NCI-H1092 (cell line): ENCODE measurements at places on chromosomes 6 and 20.

DNA sequence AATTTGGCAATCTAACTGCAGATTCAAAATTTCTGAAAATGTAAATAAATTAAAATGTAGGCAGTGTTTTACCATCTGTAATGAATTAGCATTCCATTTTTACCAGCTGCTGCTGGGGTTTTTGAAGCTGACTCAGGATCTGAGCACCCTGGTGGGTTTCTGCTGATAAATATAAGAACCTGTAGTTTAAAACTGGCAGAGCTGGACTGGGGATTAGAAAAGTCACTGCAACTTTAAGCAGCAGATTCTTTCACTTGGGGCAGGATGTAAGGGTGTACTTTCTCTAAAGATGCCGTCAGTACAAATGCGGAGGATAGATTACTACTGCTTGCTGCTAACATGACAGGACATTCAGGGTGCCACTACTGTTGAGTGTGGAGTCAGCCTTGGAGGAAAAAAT, 341.8 kb downstream of the CDKAL1 start:
- DNase-seq: no peak

GRCh38 chr6:166998256-166999144, 697 bp upstream of the CEP43 start:
- DNase-seq: peak; percentile 56

GRCh38 chr6:130019326-130020072, 1.1 kb downstream of the L3MBTL3 start:
- DNase-seq: no peak

- no peak for DNase-seq
These were observed 18.9 kb downstream of the PERP start for GRCh38 chr6:138088326-138088762.

GRCh38 chr20:25018425-25018824, 25.9 kb upstream of the APMAP start:
- no peak for DNase-seq

DNA sequence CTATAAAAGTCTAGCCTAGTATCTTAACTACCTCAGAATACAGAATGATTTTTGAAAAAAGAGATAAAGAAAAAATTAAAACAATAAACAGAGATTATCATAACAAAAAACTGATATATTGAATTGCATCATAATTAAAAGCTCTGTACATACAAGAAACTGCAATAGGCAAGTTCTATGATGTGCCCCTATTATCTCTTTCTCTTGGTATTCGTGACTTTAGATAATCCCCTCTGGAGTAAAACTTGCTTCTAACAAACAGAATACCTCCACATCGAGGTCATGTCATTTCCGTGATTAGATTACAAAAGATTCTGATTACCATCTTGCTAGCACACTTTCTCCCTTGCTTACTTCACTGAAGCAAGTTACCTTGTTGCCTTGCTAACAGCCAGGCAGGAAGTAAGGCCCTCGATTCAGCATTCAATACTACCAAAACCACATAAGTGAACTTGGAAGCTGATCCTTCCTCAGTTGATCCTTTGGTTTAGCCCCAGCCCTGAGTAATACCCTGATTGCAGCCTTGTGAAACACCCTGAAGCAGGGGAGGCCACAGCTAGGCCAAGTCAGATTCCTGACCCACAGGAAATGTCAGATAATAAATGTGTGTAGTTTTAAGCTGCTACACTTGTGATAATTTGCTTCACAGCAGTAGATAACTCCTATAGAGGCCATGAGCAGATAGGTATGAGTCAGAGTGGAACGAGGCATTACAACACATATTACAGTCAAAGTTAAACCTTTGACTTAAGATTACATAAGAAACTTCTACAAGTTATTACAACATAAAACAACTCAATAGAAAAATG, 53.7 kb upstream of the TMX4 start:
- DNase-seq: no peak

GRCh38 chr6:99216959-99217358, 132.5 kb downstream of the FAXC start:
- DNase-seq: no peak

GRCh38 chr6:136334853-136335252, 45.2 kb upstream of the BCLAF1 start:
- no peak for DNase-seq

GRCh38 chr6:35782424-35782823, 1.6 kb downstream of the CLPSL1 start:
- DNase-seq: no peak

GRCh38 chr6:19408331-19408730, 428.8 kb upstream of the ID4 start:
- no peak for DNase-seq

DNA sequence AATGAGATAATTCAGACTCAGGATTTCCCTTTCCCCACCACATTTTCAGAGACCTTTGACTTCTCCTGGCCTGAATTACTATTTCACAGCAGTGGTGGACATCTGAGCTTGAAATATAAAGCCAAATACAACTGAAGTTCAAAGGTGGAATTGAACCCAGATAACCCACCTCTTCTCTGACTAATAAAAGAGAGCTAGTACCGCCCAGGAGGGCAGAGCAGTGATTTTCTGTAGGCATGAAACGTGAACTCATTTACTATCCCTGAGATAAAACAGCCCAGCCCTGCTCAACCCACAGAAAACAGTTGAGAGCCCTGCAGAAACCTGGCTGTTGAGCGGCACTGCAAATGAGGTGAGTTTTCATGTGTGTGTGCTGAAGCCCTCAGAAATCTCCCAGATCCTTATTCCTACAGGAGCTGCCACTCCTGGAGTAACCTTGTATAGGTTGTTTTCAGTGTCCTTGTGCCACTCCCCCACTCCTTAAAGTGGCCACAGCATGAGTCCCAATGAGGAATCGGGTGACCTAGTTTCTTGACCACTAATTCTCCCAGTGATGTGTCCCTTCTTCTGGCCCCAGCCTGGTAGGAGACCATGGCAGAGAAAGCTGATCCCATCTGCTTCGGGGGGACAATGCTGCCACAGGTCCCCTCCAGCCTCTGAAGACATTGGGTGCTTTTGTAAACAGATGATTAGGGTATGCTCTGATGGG, 99.2 kb downstream of the NOL4L start:
- DNase-seq: no peak

DNA sequence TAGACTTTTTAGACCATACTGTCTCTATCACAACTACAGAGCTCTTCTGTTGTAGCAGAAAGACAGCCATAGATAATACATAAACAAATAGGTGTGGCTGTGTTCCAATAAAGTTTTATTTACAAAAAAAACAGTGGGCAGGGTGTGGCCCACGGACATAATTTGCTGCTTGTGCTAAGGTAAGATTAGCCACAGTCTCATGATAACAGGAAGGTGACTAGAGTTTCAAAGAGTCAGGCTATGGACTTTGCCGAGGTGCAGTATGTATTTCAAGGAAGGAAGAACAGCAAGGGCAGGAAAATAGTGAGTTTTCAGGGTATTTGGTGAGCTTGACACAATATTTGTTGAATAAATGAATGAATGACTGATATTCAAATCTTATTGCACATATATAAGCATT, 20.2 kb downstream of the SOBP start:
- no peak for DNase-seq
